ENCODE measurements at places on chromosomes 16 and 17.

GRCh38 chr17:60602385-60602742, 2.4 kb downstream of the PPM1D start:
- DNase-seq = no peak

- no peak for DNase-seq
Observed at GRCh38 chr17:70539132-70539924, 370.0 kb downstream of the KCNJ2 start.

- DNase-seq = no peak
Observed at GRCh38 chr17:9854255-9854654, 28.5 kb downstream of the GLP2R start.

DNA sequence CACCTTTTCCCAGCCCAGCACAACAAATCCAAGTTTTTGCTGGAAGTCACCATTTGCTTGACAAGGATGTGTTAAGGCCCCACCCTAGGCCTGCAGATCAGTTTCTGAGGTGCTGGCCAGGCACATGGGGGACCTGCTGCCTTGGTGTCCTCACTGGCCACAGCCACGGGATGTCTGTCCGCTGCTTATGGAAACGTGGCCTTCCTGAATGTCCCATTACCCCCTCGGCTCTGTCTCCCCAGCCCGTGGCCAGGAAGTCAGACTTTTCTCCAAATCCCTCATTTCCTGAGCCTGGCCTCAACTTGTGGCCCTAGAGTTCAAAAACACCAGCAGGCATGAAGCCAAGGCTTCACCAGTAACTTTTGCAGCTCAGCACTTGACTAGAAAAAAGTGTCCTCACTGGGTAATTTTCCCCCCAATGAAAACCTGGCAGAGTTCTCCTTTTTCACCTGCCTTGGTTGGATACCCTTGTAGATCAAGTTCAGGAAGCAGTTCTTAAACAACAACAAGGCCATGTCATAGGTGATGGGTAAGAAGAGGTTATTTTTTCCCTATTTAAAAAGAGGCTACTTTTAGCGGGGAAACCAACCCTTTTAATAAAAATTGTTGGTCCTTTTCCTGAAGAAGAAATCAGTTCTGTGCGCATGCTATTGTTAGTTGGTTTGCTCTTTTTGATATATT, 80.8 kb downstream of the SOCS1 start:
- DNase-seq = no peak

GRCh38 chr16:79409978-79410377, 190.6 kb downstream of the MAF start:
- no peak for DNase-seq

DNA sequence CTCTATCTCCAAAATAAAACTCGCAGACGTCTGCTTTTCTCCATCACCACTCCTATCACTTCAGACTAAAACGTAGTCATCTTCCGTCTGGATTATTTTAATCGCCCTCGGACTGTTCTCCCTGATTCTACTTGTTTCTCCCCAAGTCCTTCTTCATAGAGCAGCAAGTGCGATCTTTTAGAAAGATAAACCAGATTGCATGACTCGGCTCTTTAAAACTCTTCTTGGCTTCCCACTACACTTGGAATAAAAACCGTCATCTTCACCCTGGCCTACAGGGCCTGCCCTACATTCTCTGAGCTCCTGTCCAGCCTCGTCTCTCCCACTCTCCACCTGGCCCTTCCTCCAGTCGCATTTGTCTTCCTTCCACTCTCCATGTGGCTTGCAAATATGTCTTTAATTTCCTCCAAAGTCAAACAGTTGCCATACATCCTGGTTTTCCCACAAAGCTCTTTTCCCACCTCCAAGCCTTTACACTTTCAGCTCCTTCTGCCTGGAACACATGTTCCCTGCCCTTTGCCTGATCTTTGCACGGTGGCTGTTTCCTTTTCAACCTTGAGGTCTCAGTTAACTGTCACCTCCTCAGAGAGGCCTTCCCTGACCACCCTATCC, 70.5 kb upstream of the DHX40 start:
- no peak for DNase-seq

GRCh38 chr17:40850293-40850972, 16.6 kb downstream of the KRT12 start:
- no peak for DNase-seq

DNA sequence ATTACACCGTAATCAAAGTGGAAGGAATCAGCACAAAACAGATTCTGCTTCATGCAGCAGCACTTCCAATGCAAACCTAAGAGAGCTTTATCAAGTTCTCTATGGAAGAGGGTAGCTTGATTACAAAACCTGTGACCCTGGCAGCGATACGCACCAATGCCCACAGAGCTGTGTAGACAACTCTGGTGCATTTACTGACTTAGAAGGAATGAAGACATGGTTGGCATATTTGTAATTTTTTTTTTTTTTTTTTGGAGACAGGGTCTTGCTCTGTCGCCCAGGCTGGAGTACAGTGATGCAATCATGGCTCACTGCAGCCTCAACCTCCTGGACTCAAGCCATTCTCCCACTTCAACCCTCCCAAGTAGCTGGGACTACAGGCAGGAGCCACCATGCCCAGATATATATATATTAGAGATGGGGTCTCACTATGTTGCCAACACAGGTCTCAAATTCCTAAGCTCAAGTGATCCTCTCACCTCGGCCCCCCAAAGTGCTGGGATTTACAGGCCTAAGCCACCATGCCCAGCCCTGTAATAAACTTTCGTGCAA, 49.4 kb downstream of the XPO6 start:
- DNase-seq = no peak

DNA sequence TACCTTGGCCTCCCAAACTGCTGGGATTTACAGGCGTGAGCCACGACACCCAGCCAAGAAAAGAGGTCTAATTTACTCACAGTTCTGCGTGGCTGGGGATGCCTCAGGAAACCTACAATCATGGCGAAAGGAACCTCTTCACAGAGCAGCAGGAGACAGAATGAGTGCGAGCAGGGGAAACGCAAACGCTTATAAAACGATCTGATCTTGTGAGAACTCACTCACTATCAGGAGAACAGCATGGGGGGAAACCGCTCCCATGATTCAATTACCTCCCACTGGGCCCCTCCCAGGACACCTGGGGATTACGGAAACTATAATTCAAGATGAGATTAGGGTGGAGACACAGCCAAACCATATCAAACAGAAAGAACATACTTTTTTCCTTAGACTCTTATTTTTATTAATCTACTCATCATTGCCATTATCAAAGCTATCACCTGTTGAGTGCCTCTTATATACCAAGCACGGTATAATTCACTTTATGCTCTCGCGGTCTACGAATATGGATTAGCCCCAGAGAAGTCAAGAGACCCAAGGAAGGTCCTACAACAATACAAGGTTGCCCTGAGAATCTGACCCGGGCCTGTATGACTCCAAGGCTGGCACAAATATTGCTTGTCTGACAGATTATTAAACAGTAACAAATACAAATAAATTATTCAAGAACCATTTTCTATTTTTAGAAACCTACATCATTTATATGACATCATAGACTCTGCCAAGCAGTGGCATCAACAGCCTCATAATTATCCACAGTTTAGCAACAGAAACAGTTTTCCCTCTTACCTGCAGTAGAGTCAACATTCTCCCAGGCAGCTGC, 2.4 kb downstream of the POLR3K start:
- no peak for DNase-seq

DNA sequence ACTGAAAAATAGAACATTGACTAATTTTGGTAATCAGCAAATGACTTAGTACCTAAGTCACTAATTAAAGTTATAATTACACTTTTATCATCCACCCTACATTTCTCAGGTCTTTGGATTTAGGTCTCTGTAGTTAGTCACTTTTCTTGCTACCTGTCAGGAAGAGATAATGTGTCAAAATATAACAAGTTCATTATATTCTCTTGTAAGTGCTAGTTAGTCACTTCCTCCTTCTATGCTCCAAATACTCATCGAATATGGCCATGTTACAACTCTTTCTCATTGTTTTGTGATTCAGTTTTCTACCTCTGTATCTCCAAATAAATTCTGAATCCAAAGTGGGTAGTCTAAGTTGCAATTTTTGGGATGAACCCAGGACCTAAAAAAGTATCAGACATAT, 163.5 kb upstream of the KIF2B start:
- DNase-seq = no peak

- no peak for DNase-seq
Observed at GRCh38 chr17:67881083-67881482, 55.8 kb downstream of the BPTF start.

- DNase-seq = no peak
Observed at GRCh38 chr17:31130286-31131224, 35.8 kb downstream of the NF1 start.

GRCh38 chr16:2952679-2953078, 11.4 kb upstream of the KREMEN2 start:
- no peak for DNase-seq

- no peak for DNase-seq
Observed at GRCh38 chr17:82849076-82849945, 9.5 kb upstream of the ZNF750 start.

DNA sequence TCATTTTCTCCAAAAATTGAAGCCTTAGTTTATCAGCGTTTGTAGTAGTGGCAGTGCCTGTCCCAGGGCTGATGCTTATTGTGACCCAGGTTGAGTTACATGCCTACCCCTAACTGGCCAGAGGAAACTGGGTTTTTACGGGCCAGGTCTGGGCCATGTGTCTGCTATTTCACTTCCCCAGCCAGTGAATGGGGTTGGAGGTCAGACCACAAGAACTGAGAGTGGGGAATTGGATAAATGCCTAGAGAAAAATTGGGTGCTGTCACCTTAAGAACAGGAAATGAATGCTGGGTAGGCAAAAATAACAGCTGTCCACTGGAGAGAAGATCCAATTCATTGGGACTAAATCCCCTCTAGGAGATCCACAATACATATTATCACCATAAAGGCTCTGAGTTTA, 5.2 kb downstream of the ADPRM start:
- no peak for DNase-seq

- no peak for DNase-seq
Observed at GRCh38 chr16:31451201-31451600, 8.1 kb upstream of the ARMC5 start.

GRCh38 chr17:11871773-11872172, 125.5 kb downstream of the ZNF18 start:
- DNase-seq = no peak

- no peak for DNase-seq
Observed at GRCh38 chr17:40472733-40473452, 28.5 kb downstream of the TNS4 start.

GRCh38 chr17:27539794-27540317, 83.6 kb downstream of the KSR1 start:
- DNase-seq = no peak

Measured in tibial artery (tissue), 4 donors.